Upper lobe of left lung (tissue), 6 donors: ENCODE measurements at places on chromosomes 5 and 9.

GRCh38 chr5:84372066-84372695, 12.5 kb downstream of the EDIL3 start:
- peaks cover 3% of the 10 kb centered on the region for H3K4me1 ChIP-seq
- no peaks in the 10 kb centered on the region for H3K27me3 ChIP-seq
- no peak overlapping the region for H3K4me3 ChIP-seq

DNA sequence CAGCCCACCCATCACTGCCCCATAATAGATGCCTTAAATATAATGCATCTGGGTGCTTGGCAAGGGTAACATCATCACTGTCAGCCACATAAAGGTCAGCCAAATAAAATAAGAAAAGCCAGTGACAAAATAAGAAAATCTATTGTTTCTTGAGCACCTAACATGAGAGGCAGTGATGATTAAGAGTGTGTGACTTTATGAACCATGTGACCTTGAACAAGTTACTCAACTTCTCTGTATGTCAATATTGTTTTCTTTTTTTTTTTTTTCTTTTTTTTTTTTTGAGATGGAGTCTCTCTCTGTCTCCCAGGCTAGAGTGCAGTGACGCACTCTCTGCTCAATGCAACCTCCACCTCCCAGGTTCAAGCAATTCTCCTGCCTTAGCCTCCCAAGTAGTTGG, 98.7 kb downstream of the CDK5RAP2 start:
- no peaks in the 10 kb centered on the region for H3K27me3 ChIP-seq
- H3K4me1 ChIP-seq, result no peaks in the 10 kb centered on the region
- no peak overlapping the region for H3K27ac ChIP-seq

- no peaks in the 10 kb centered on the region for H3K27me3 ChIP-seq
- H3K36me3 ChIP-seq, result no peaks in the 10 kb centered on the region
- H3K4me1 ChIP-seq, result no peaks in the 10 kb centered on the region
- DNase-seq, result no peak
- H3K27ac ChIP-seq, result no peak overlapping the region
Observed at GRCh38 chr9:118094387-118094786, 390.2 kb downstream of the TLR4 start.

- H3K4me3 ChIP-seq, result no peak overlapping the region
- H3K27ac ChIP-seq, result no peak overlapping the region
- no peaks in the 10 kb centered on the region for H3K27me3 ChIP-seq
- H3K36me3 ChIP-seq, result no peaks in the 10 kb centered on the region
- peaks cover 27% of the 10 kb centered on the region for H3K4me1 ChIP-seq
- no peak for DNase-seq
Observed at GRCh38 chr5:139701056-139701741, 53.0 kb downstream of the CXXC5 start.

DNA sequence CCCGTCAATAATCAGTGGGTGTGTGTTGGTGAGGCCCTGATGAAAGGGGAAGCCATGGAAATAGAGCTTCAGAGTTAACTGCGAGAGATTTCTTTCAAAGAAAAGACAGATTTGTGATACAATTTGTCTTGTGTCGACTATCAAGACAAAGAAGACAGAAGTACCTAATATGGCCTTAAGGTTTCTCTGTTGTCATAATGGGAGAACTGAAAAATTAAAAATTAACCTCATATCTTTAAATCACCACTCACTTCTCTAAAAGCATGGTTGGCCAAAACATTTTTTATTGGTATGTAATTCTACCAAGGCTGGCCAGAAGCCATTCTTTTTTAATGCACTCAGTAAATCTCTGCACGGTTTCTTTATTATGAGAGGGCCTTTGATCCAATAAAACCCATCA, 282.9 kb upstream of the WWC1 start:
- no peaks in the 10 kb centered on the region for H3K27me3 ChIP-seq
- H3K36me3 ChIP-seq, result no peaks in the 10 kb centered on the region
- no peak for DNase-seq
- H3K4me3 ChIP-seq, result no peak overlapping the region
- H3K4me1 ChIP-seq, result no peaks in the 10 kb centered on the region

- no peaks in the 10 kb centered on the region for H3K36me3 ChIP-seq
- no peak for DNase-seq
- no peak overlapping the region for H3K27ac ChIP-seq
- H3K4me3 ChIP-seq, result no peak overlapping the region
- H3K4me1 ChIP-seq, result no peaks in the 10 kb centered on the region
- H3K27me3 ChIP-seq, result no peaks in the 10 kb centered on the region
Observed at GRCh38 chr5:35303152-35303551, 72.9 kb upstream of the PRLR start.
